Jurkat, Clone E6-1 (cell line): ENCODE measurements at places on chromosomes 2 and 18.

GRCh38 chr2:107281637-107282036 is 395.7 kb upstream of the ST6GAL2 start:
- DNase-seq: no peak

- no peak for DNase-seq
Observed at GRCh38 chr18:63087421-63088230, 231.9 kb downstream of the BCL2 start.

DNA sequence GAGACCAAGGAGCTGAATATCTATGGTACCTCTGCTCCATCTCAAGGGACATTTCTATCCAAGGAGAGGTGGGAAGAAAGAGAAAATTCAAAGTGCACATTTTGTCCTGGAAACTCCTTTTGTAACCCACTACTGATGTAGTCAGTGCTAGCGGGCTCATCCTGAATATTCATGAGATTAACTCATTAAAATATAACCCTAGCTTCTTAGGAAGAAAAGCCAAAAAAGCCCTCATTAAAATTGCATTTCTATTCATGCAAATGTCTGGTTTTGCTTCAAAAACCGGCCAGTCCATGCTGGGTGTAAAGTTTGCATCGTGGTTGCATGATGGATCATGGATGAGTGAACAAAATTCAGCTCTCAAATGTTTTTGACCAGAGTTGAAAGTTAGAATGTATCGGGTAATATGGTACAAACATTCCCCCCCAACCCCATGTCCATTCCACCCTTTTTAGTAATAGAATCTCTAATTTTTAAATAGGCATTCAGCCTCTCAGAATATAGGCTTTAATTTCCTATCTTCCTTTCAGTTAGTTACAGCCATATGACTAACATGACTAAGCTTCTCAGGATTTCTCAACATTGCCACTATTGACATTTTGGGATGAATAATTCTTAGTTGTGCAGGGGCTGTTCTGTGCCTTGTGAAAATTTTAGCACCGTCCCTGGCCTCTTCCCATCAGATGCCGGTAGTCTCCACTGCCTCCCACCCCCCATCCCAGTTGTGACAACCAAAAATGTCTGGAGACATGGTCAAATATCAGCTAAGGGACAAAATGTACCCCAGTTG is 104.2 kb upstream of the RND3 start:
- DNase-seq: no peak

DNA sequence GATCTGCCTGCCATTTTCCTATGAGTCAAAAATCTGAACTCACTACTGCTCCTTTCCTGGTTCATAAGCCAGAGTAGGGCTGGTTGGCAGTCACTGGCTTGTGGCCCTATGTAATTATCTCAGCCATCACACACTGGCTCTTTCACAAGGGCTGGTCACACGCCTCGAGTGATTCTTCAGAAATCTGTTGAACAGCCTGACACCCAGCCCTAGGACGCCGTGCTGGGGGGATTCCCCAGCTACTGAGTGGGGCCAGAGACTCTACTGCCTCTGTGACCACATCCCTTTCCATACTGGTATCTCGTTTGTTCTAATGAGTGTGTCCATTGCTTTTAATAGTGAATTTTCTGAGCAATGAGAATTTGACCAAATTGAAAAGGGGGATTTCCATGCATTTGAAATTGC is 45.8 kb upstream of the RBM44 start:
- DNase-seq: no peak

DNA sequence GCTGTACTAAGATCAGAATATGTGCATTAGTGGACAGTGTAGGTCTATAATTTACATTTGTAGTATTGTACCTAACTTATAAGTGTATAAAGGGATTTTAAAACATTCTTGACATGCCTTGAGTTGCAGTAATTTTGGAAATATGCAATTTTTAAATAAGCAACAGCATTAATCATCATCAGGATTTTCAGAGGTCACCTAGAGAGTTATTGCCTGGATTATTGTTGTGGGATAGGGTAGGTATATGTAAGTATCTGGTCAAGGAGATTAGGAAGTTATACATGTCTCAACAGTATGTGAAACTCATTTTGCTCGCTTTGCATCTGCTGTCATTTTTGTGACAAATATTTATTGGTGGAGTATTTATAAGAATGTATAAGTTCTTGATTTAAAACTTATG is 184.2 kb downstream of the WDR7 start:
- DNase-seq: no peak

- no peak for DNase-seq
Observed at GRCh38 chr2:207256476-207257207, 90.9 kb upstream of the KLF7 start.

DNA sequence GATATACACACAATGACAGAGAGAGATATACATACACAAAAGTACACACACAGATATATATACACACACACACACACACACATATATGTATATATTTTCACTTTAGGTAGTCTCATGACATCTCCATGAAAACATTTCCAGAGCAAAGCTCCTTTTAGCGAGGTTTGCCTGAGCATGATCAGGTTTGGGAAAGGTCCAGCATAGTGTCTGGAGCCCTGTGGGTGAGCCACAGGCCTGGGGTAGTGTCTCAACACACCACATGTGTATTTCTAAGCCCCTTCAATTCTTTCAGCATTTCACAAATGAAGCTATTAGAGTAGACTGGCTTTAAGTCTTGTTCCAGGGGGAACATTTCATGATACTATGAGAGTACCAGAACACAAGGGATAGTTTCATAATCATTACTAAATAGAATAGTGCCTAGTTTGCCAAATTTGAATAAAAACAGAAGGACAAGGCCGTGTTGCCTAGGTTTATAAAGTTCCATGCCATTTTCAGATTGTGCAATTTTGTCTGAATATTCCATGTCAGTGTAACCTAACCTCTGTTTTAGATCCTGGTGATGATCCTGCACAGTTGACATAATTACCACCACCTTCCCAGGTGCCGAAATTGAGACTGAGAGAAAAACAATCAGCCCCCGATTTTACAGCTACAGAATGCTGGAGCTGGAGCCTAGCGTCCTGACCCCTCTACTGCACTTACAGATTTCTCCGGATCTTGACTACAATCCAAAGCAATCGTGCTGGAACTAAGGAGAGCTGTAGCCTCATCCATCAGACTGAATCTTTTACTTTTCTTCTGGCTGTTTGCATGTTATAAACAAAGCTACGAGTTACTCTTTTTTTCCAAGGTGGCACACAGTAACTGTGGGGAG is 332.7 kb downstream of the CYRIA start:
- no peak for DNase-seq

GRCh38 chr2:219249203-219249980 is 3.7 kb upstream of the TUBA4B start:
- DNase-seq: no peak

DNA sequence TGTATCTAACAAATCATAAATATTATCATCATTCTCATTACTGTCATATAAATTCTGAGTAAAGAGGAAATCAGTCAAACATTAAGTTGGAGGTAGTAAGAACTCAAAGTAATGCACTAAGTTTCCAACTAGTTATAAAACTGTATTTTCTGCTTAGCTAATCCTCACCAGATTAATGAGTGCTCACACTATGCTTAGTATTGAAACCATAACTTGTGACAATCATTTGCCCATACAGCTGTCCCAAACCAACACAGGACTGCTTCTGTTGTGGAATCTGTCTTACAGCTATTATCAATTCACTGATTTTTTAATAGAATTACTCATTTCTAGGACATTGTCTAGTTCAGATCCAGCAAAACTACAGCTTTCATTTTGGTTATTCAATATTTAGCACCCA is 41.5 kb upstream of the TANK start:
- no peak for DNase-seq

- DNase-seq: no peak
Observed at GRCh38 chr18:31217038-31217849, 54.6 kb upstream of the DSC1 start.

- no peak for DNase-seq
Observed at GRCh38 chr2:160842286-160842685, 317.9 kb upstream of the TANK start.

DNA sequence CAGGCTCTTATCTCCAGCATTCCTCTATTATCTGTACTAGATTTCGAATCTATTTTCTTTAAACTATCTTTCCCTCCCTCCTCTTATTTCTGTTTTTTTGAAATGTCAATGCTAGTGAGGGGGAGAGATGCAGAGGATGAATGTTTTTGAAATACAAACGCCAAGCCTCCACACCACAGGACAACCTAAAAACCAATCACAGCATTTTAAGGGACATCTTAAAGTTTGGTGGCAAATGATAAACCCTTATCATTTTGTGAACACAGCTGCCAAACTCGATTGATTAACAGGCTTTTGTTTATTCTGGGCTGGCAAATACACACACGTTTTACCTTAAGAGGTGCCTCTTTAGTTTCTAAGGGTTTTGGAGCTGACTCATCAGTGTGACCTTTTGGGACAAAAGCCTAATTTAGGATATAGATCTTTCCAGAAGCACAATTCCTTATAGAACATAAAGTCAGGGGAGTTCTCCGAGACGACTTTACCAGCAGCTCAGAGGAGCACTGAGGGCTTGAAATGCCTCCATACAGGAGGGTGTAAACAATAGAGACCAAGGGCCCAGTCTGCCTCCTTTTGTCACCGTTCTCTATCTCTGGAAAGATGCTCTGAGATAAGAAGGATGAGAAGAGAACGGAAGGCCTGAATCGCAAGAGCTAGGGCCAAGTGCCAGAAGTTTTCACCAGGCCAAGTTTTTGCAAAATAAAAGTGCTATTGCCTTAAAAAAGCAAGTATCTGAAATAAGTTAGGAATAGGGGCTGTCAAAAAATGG is 4.2 kb upstream of the MEIS1 start:
- DNase-seq: no peak

- DNase-seq: no peak
Observed at GRCh38 chr18:39647627-39648534, 2082.3 kb upstream of the CELF4 start.

GRCh38 chr2:108640731-108641130 is 78.6 kb upstream of the RANBP2 start:
- DNase-seq: no peak

DNA sequence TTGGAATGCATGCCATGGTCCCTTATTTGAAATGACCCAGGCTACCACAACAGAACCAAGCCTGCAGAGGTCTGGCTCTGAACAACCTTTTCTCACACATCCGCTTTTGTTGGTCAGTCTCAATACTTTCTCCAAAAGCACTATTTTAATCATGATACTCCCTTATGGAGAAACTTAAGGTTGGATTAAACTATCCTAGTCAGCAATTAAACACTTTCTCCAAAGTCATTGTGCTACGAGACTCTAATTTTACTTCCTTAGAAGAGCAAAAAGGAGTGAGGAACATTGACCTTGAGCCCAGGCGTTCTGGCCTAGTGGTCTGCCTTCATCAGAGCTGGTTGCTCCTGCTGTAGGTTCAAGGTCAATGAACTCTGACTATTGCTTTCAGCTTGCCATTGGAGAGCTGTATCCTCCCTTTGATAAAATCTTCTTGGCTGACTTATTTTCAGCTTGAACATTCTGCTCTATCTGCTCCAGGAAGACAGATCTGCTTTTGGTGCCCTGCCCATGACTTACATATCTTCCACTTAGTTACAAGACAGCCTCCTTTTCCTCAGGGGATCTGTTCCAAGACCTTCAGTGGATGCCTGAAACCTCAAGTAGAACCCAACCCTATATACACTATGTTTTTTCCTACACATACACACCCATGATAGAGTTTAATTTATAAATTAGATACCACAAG is 91.2 kb downstream of the NCKAP5 start:
- DNase-seq: no peak

GRCh38 chr2:20169796-20170703 is 54.9 kb downstream of the SDC1 start:
- no peak for DNase-seq

GRCh38 chr2:100935372-100935752 is 66.7 kb upstream of the RPL31 start:
- no peak for DNase-seq

GRCh38 chr2:241201445-241202267 is 13.2 kb downstream of the ANO7 start:
- DNase-seq: no peak

DNA sequence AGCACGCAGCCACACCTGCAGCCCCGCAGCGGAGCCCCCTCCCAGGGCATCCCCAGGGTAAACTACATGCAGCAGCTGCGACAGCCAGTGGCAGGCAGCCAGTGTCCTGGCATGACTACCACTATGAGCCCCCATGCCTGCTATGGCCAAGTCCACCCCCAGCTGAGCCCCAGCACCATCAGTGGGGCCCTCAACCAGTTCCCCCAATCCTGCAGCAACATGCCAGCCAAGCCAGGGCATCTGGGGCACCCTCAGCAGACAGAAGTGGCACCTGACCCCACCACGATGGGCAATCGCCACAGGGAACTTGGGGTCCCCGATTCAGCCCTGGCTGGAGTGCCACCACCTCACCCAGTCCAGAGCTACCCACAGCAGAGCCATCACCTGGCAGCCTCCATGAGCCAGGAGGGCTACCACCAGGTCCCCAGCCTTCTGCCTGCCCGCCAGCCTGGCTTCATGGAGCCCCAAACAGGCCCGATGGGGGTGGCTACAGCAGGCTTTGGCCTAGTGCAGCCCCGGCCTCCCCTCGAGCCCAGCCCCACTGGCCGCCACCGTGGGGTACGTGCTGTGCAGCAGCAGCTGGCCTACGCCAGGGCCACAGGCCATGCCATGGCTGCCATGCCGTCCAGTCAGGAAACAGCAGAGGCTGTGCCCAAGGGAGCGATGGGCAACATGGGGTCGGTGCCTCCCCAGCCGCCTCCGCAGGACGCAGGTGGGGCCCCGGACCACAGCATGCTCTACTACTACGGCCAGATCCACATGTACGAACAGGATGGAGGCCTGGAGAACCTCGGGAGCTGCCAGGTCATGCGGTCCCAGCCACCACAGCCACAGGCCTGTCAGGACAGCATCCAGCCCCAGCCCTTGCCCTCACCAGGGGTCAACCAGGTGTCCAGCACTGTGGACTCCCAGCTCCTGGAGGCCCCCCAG is 254.1 kb downstream of the GLI2 start:
- no peak for DNase-seq

DNA sequence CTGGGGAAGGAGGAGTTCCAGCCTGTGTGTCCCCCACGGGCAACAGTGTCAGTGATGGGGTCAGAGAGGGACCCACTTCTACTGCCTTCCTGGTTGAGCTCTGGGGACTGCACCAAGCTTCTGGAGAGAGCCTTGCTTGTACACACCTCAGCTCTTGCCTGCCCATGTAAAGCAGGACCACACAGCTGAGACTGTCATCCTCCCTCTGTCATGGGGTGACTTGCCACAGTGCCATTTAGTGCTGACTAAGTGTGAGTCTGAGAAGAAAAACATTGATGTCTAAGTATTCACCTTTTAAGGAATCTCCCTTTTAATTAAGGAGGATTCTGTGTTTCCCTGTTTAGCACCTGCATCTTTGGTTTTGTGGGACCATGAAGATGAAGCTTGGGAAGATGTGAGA is 159.1 kb downstream of the FHOD3 start:
- no peak for DNase-seq

GRCh38 chr2:22282916-22283315 is 1102.1 kb upstream of the KLHL29 start:
- no peak for DNase-seq
